ENCODE measurements at places on chromosomes 16 and 17.

- peak overlapping the region; percentile 53 for H3K27ac ChIP-seq
- no peak overlapping the region for H3K4me3 ChIP-seq
- H3K4me1 ChIP-seq = peaks cover 16% of the 10 kb centered on the region
- no peaks in the 10 kb centered on the region for H3K27me3 ChIP-seq
- H3K36me3 ChIP-seq = no peaks in the 10 kb centered on the region
Measured at GRCh38 chr17:29379084-29379991, 10.8 kb upstream of the TAOK1 start.

GRCh38 chr17:77379832-77380231 is 239.1 kb downstream of the SEC14L1 start:
- H3K4me1 ChIP-seq = peaks cover 59% of the 10 kb centered on the region
- no peak for DNase-seq
- no peak overlapping the region for H3K4me3 ChIP-seq
- H3K27me3 ChIP-seq = no peaks in the 10 kb centered on the region
- peaks cover 2% of the 10 kb centered on the region for H3K36me3 ChIP-seq

DNA sequence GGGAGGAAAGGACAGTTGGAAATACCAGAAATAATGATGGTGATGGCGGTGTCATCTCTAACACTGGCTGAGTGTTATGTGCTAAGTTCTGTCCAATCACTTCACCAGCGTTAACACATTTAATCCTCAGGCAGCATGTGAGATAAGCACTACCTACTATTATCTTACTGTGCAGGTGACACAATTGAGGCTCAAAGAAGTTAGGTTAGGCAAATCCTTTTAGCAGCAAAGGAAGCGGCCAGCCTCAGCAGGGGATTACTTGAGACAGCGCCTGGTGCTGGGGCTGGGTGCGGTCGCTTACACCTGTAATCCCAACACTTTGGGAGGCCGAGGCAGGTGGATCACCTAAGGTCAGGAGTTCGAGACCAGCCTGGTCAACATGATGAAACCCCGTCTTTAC is 18.7 kb upstream of the DHX8 start:
- no peaks in the 10 kb centered on the region for H3K36me3 ChIP-seq
- no peak overlapping the region for H3K4me3 ChIP-seq
- no peak for DNase-seq
- H3K27ac ChIP-seq = no peak overlapping the region
- no peaks in the 10 kb centered on the region for H3K4me1 ChIP-seq

GRCh38 chr17:80881306-80881705 is 110.3 kb upstream of the CHMP6 start:
- no peak overlapping the region for H3K27ac ChIP-seq
- H3K36me3 ChIP-seq = peaks cover 19% of the 10 kb centered on the region
- no peaks in the 10 kb centered on the region for H3K27me3 ChIP-seq
- no peak for DNase-seq

GRCh38 chr17:67837965-67838364 is 12.7 kb downstream of the BPTF start:
- H3K4me1 ChIP-seq = no peaks in the 10 kb centered on the region
- DNase-seq = no peak
- no peaks in the 10 kb centered on the region for H3K27me3 ChIP-seq
- no peak overlapping the region for H3K27ac ChIP-seq

- DNase-seq = no peak
- H3K4me3 ChIP-seq = no peak overlapping the region
- H3K27me3 ChIP-seq = no peaks in the 10 kb centered on the region
- H3K4me1 ChIP-seq = no peaks in the 10 kb centered on the region
Measured at GRCh38 chr16:10862438-10862837, 14.6 kb upstream of the CIITA start.

DNA sequence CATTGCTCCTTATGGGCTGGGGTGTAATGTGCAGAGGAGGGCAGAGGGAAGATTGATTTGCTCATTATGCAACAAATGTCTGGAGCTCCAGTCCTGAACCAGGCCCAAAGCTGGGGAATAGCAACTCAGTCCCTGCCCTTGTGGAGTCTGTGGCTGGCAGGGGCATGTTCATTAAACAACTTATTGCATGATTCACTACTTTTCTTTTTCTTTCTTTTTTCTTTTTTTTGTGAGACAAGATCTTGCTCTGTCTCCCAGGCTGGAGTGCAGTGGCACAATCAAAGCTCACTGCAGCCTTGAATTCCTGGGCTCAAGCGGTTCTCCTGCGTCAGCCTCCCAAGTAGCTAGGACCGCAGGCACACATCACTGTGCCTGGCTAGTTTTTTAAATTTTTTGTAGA is 23.1 kb downstream of the MSI2 start:
- H3K4me1 ChIP-seq = peaks cover 34% of the 10 kb centered on the region
- no peak for DNase-seq
- H3K36me3 ChIP-seq = peaks cover 11% of the 10 kb centered on the region
- no peaks in the 10 kb centered on the region for H3K27me3 ChIP-seq
- H3K27ac ChIP-seq = no peak overlapping the region

DNA sequence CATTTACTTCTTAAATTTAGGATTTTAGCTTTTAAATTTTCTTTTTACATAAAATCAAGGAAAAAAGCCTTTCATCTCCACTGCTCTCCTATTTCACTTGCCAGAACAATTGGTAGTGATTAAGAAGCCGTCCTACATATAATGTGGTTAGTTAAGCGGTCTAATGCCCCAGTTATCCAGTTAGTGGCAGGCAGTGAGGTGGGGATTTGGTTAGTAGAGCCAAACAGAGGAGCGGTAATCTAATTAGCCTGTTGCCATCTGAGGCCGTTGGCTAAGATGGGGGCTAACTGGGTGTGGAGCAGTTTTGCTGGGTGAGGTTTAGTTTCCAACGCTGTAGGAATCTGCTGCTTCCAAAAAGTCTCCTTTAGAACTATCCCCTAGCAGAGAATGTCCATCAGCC is 22.4 kb downstream of the SNX11 start:
- no peak for DNase-seq
- H3K36me3 ChIP-seq = peaks cover 3% of the 10 kb centered on the region
- H3K4me3 ChIP-seq = no peak overlapping the region

- no peaks in the 10 kb centered on the region for H3K36me3 ChIP-seq
- H3K27me3 ChIP-seq = peaks cover 95% of the 10 kb centered on the region
- no peak for DNase-seq
Measured at GRCh38 chr17:68199837-68200688, 47.8 kb upstream of the AMZ2 start.

DNA sequence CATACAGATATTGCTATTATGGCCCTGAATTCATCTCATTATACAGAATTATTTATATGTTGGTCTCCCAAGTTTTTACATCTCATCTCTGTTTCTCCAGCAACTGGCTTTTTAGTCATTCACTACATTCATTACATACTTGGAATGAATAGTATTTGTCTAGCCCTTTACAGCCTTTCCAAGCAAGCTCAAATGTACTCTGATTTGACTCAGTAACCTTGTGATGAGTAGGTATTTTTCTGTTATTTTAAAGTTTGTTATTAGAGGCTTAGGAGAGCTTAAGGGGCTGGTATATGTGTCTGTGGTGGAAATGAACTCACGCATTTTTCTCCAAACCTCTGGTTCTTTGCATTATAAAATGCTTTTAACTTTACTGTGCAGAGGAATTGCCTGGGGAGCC is 224.7 kb downstream of the SNX29 start:
- no peaks in the 10 kb centered on the region for H3K27me3 ChIP-seq
- no peak overlapping the region for H3K27ac ChIP-seq
- no peaks in the 10 kb centered on the region for H3K36me3 ChIP-seq
- no peak overlapping the region for H3K4me3 ChIP-seq

- H3K4me3 ChIP-seq = peak overlapping the region; percentile 62
- H3K27me3 ChIP-seq = no peaks in the 10 kb centered on the region
- peaks cover 28% of the 10 kb centered on the region for H3K36me3 ChIP-seq
- H3K4me1 ChIP-seq = peaks cover 47% of the 10 kb centered on the region
- H3K27ac ChIP-seq = peak overlapping the region; percentile 97
Measured at GRCh38 chr16:715477-716199, 720 bp downstream of the METRN start.

DNA sequence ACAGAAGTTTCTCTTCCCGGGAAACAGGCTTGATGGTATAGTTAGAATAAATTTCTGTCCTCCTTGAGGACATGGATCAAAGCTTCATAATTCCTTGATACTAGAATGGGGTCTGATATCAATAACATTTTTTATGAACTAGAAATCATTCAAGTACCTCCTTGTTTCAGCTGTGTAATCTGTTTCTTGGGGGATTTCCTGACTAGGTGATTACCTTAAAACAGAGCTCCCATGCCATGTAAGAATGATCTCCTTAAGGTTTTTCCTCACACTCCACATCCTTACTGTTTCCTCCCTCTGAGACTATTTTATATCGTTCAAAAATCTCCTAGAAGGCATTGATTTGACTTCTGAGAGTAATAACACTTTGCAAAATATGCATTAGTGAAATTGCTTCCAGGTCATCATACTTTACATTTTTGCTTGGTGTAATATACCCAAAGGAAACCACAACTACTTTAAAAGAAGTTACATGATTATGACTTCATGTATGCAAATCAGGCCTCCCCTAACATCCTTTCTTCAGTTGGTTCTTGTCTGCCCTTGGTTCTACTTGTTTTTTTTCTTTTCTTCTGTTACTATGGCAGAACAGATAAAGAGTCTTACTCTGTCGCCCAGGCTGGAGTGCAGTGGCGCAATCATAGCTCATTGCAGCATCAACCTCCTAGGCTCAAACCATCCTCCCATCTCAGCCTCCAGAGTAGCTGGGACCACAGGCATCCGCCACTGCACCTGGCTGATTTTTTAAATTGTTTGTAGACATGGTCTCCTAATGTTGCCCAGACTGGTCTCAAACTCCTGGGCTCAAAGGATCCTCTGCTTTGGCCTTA is 388.8 kb downstream of the ZFHX3 start:
- H3K27me3 ChIP-seq = no peaks in the 10 kb centered on the region
- H3K4me3 ChIP-seq = no peak overlapping the region
- DNase-seq = no peak
- H3K27ac ChIP-seq = no peak overlapping the region
- H3K4me1 ChIP-seq = no peaks in the 10 kb centered on the region

DNA sequence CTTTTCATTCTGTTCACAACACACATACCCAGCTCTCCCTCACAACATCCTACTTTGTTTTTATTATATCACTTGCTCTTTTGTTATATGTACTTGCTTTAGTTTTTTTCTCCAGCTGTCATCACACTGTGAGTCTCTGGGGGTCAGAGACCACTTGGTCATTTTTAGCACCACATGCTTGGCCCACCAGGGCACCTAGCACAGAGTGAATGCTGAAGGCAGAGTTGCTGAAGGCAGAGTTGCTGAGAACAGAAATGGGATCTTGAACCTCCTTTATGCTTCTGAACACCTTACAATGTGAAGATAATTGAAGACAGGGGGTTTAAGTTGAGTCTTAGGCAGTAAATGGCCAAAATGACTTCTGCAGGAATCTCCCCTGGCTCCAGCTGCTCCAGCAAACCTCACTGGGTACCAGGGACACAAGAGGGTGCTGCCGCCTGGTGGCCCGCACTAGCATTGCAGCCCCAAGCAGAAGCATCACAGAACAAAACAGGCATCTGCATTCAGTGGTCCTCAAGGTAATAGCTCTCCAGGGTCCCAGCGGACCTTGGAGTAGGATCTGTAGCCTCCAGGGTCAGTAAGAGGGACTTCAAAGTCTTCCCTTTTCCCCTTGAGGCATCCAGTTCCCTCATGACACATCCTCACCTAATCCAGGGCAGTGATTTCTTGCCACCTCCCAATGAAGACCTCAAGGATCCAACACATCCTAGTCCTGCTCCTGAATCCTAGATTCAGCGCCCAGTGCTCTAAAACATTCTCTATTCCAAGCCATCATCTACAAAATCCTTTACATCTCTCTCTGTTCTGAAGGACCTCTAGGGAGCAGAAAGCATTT is 1972.6 kb downstream of the TP53TG3F start:
- no peaks in the 10 kb centered on the region for H3K4me1 ChIP-seq
- no peaks in the 10 kb centered on the region for H3K27me3 ChIP-seq
- DNase-seq = no peak
- no peaks in the 10 kb centered on the region for H3K36me3 ChIP-seq
- no peak overlapping the region for H3K4me3 ChIP-seq
- no peak overlapping the region for H3K27ac ChIP-seq

- no peaks in the 10 kb centered on the region for H3K27me3 ChIP-seq
- no peak overlapping the region for H3K27ac ChIP-seq
- no peak for DNase-seq
- no peaks in the 10 kb centered on the region for H3K4me1 ChIP-seq
- H3K36me3 ChIP-seq = no peaks in the 10 kb centered on the region
- H3K4me3 ChIP-seq = no peak overlapping the region
Measured at GRCh38 chr17:34606763-34607162, 27.4 kb downstream of the TMEM132E start.

DNA sequence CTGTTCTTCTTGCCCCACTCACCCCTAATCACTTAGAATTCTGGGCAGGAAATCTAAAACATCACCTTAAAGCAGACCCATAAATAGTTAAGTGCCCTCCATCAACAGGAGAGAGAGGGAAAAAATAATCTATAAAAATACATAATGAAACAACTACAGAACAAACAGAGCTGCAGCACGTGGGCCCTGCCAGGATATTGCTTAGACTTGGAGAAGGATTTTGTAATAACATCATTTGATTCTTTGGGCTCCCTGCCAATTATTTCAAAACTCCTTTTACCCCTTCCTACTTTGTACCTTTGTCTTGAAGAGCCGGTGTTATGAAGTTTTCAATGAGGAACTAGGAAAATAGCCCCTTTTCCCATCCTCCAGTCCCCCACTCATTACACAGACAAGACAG is 130.6 kb upstream of the TOX3 start:
- H3K27ac ChIP-seq = no peak overlapping the region
- H3K4me1 ChIP-seq = no peaks in the 10 kb centered on the region
- H3K36me3 ChIP-seq = no peaks in the 10 kb centered on the region
- DNase-seq = no peak

- peak; percentile 38 for DNase-seq
- peaks cover 19% of the 10 kb centered on the region for H3K4me1 ChIP-seq
- H3K4me3 ChIP-seq = no peak overlapping the region
- H3K36me3 ChIP-seq = no peaks in the 10 kb centered on the region
- H3K27me3 ChIP-seq = no peaks in the 10 kb centered on the region
- H3K27ac ChIP-seq = no peak overlapping the region
Measured at GRCh38 chr16:78310990-78311561, 211.6 kb downstream of the WWOX start.

GRCh38 chr16:1287982-1288670 is 21.3 kb upstream of the UBE2I start:
- H3K4me3 ChIP-seq = peak overlapping the region; percentile 17
- H3K36me3 ChIP-seq = no peaks in the 10 kb centered on the region
- H3K4me1 ChIP-seq = peaks cover 10% of the 10 kb centered on the region

GRCh38 chr16:62638324-62638911 is 602.2 kb upstream of the CDH8 start:
- DNase-seq = no peak
- H3K27me3 ChIP-seq = no peaks in the 10 kb centered on the region
- H3K4me1 ChIP-seq = no peaks in the 10 kb centered on the region
- H3K36me3 ChIP-seq = no peaks in the 10 kb centered on the region

- no peaks in the 10 kb centered on the region for H3K4me1 ChIP-seq
- no peaks in the 10 kb centered on the region for H3K27me3 ChIP-seq
- H3K27ac ChIP-seq = peak overlapping the region; percentile 18
- peak; percentile 49 for DNase-seq
- H3K4me3 ChIP-seq = no peak overlapping the region
Measured at GRCh38 chr16:78421181-78421708, 321.8 kb downstream of the WWOX start.

- no peak overlapping the region for H3K4me3 ChIP-seq
- H3K27ac ChIP-seq = no peak overlapping the region
- no peaks in the 10 kb centered on the region for H3K4me1 ChIP-seq
- no peak for DNase-seq
- H3K27me3 ChIP-seq = no peaks in the 10 kb centered on the region
Measured at GRCh38 chr17:8900207-8900606, 32.7 kb upstream of the PIK3R6 start.

Data from neuronal stem cell (in vitro differentiated cells).